NCI-H345 (cell line): ENCODE measurements at places on chromosomes 1 and 21.

DNA sequence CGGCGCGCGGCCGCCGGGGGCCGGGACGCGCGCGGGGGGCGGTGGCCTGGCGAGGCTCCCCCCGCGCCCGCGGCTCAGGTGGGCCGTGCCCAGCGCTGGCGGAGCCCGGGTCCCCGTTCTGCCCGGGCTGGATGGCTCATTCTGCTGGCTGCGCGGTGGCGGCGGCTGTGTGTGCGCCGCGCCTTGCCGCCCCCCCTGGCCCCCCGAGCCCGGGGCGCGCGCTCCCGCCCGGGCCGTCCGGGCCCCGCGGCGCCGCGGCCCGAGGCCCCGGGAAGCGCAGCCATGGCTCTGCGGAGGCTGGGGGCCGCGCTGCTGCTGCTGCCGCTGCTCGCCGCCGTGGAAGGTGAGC, at the start of gene EPHB2:
EPHB2 (plus strand) TSS at position 139 of the 349 bp plus-strand sequence; CDS start at position 283, 144 bp downstream.
- peak; percentile 56 for DNase-seq

DNA sequence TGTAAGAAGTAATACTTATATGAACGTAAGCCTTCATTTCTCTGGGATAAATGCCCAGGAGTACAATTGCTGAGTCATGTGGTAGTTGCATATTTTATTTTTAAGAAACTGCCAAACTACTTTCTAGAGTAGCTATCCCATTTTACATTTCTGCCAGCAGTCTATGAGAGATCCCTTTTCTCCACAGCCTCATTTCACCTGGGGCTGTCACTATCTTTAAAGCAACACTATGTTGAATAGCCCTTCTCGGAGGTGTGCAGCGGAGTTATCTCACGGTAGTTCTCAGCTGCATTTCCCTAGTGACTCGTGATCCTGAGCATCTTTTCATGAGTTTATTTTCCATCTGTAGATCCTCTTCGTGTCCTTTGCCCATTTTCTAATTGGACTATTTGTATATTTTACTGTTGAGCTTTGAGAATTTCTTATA, 93.4 kb downstream of the ADARB1 start:
- DNase-seq, result no peak

- no peak for DNase-seq
Observed at GRCh38 chr21:35201799-35202198, 152.7 kb upstream of the RUNX1 start.

DNA sequence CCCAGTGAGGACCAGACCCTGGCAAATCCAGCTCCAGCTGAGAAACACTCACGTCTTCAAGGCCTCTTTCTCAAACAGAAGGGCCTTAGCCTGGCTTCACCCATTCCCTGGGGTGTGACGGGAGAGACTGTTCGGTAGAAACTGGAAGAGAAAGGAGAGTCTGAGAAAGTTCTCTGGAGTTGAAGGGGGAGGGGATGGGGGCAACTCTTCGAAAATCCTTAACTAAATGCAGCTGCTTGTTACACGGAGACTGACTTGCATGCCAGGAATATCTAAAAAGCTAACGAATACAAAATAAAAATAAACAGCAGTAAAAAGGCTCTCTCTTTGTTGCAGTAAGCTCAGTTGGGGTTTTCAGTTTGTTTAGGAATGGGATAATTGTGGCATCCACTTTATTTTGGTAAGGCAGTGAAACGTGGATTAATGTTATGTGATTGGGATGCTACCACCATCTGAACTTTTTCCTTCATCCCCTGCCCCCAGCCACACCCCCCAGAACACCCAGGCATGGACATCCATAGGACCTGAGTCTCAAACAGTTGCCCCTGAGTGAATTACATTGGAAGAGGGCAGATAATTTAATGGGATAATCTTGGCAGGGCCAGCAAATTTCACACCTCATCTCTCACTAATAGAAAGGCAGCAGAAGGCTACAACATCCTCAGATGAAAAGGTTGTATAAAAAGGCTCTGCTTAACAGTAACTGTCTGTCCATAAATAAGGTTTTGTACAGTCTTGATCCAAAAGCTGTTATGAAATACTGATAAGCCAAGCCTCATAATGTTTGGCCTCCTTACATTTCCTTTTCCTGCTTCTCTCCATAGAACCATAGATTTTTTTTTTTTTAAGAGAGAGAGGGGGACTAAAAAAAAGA, 5.8 kb downstream of the ROR1 start:
- no peak for DNase-seq

DNA sequence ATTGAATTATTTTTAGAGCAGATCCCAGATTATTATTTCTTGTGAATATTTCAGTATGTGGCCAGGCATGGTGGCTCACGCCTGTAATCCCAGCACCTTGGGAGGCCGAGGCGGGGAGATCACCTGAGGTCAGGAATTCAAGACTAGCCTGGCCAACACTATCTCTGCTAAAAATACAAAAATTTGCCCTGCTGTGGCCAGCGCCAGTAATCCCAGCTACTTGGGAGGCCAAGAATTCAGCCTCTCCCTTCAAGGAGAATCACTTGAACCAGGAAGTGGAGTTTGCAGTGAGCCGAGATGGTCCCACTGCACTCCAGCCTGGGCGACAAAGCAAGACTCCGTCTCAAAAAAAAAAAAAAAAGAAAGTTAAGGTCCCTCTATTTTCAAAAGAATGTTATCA, 4.3 kb downstream of the OSBPL9 start:
- DNase-seq, result no peak

DNA sequence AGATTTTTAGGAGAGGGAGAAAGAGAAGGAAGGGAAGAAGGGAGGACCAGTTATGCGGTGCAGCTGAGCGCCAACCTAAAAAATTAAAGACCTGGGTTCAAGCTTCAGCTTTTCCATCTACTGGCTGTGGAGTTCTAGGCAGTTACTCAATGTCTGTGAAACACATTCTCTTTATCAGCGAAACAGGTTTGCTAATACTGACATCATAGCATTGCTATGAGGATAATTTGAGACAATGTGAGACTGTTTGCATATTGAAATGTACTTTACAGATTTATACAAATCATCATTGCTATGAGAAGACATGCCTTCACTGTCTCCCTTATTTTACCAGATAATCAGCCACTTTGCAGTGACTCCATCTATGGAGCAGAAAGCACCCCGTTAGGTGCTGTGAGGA, 222.9 kb upstream of the SGIP1 start:
- DNase-seq, result no peak

DNA sequence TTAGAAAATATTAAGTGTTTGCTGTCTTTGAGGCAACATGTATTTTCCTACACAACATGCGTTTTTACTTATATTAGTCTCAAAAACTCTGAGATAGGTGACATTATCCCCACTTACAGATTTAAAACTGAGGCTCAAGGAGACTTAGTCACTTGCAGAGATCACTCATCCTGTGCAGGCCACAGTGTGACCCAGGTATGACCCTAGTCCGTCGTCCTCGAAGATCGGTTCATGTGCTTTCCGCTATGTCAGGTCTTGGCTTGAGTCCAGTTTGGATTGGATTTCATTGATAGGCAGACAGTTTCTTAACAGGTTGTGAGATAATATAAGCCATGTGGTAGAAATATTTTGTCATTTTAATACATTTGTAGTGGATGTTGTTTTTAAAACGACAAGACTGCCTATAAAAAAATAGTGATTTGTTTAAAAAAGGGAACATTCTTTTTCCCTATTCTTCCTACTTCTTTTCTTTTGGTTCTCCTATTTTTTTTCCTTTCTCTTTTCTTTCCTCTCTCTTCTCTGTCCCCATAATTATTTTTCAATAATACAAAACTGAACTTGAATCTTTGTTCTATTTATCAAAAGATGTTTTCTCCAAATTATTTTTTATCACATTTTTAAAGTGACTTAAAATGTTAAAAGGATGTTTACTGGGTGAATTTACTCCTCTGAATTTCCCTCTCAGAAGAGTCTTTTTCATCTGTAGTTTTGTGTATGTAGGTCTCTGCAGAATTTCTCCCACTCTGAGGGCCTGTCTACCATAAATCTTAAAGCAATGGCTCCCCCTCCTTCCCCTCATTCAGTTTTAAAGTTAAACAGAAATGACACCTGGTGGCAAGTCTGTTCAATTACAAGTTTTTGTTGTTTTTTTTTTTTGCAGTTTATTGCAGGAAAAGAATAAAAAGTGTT, 81.8 kb downstream of the PHTF1 start:
- DNase-seq, result peak; percentile 32

DNA sequence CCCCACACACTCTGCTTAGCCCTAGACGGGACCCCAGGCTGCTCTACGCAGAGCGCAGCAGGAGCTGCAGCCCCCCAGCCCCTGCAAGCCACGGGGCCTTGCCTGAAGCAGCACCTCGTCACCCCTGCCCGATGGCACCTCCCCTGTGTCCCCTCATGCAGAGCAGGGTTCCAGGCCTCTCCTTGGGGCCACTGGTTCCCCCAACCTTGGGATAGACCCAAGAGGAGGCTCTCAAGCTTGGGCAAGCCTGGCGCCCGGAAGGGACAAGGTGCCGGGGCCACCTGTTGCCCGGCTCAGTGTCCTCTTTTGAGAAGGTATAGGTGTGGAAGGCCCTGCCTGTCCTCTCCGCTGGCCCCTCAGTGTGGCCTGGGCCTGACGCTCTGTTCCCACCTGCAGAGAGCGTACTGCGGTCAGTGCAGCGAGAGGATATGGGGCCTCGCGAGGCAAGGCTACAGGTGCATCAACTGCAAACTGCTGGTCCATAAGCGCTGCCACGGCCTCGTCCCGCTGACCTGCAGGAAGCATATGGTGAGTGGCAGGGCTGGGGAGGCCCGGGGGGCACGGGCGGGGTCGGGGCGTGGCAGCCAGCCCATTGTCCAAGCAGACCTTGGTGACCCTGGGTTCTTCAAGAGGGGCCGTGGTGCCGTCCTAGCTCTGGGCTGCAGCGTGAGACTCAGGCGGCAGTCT, 50.6 kb downstream of the FAAP20 start:
- DNase-seq, result no peak

DNA sequence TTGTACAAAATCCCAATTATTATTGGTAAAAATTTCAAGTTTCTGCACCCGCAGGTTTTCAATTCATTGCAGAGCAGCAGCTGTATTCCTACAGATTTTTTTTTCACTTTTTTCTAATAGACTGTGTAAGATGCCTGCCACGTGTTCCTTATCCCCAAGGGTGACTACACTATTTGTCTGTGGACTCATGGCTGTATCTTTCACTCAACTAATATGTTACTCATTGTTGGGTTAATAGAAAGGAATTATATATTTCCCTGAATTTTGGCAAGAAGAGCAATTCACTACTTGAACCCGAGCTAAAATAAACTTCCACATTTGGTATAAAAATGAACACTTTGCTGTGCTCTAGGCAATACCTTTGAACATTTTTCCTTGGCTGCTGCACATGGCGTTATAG, 158.7 kb downstream of the NCAM2 start:
- DNase-seq, result no peak

DNA sequence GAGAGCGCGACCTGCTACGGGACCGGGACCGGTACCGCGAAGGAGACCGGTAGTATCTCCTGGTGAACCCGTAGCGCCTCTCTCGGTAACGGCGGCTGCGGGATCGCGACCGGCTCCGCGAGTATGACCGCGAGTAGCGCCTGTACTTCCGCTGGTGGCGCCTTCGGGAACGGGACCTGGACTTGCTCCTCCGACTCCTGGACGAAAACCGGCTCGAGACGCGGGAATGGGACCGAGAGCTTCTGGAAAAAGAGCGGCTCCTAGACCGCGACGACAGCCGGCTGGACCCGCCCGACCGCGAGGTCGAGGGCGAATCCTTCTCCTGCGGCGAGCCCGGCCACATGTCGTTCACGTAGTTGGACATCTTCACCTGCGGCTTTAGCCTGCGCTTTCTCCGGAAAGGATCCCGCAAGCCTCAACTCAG, 642 bp downstream of the RSRP1 start:
- peak; percentile 36 for DNase-seq

GRCh38 chr1:236998546-236998945, 5.7 kb downstream of the MT1HL1 start:
- DNase-seq, result peak; percentile 41

GRCh38 chr21:35057428-35057827, 8.3 kb upstream of the RUNX1 start:
- DNase-seq, result no peak

GRCh38 chr1:47725511-47725991, 271.6 kb downstream of the TRABD2B start:
- no peak for DNase-seq
